ENCODE measurements at places on chromosomes 2 and 18.

- no peak for DNase-seq
Observed at GRCh38 chr2:191580581-191580980, 97.4 kb upstream of the NABP1 start.

- DNase-seq: no peak
Observed at GRCh38 chr2:6791682-6792081, 74.0 kb downstream of the CMPK2 start.

- no peak for DNase-seq
Observed at GRCh38 chr2:217438821-217439220, 564.0 kb downstream of the TNS1 start.

GRCh38 chr2:167340322-167340721 lies 452.0 kb downstream of the XIRP2 start:
- DNase-seq: no peak

GRCh38 chr2:127575941-127576432 lies 40.5 kb downstream of the MYO7B start:
- no peak for DNase-seq

- DNase-seq: no peak
Observed at GRCh38 chr18:8656232-8656631, 47.0 kb downstream of the RAB12 start.

DNA sequence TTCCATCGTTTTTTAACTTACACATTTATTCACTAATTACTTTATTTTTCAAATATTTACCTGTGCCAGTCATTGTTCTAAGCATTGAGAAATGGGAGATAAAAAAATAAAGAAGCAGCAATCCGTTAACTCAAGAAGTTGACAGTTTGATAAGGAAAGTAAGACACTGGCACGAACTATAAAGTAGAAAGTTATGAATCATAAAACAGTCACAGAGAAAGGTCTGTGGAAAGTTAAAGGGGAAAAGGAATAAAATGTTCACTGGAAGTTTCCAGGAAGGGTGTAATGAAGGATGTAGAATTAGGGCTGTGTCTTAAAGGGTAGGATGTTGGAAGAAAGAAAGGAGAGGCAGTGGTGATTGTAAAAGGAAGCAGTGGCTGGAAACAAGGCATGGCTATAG lies 118.9 kb downstream of the RDH14 start:
- no peak for DNase-seq

DNA sequence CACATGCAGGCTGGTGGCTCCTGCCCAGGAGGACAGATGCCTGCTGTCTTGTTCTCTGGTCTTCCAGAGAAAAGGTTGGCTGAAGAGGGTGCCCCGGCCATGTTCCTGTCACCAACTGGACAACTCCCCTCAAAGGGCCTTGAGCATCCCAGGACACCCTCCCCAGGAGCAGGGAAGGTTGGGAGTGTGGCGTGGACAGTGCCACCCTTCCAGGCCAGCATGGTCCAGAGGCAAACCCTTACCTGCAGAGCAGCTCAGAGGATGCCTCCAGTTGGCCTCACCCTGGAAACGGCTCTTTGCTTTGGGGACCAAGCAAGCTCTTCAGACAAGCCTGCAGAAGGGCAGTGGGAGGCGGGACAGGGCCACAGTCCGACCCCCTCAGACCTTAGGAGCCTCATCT lies 4.9 kb upstream of the GPC1 start:
- no peak for DNase-seq

DNA sequence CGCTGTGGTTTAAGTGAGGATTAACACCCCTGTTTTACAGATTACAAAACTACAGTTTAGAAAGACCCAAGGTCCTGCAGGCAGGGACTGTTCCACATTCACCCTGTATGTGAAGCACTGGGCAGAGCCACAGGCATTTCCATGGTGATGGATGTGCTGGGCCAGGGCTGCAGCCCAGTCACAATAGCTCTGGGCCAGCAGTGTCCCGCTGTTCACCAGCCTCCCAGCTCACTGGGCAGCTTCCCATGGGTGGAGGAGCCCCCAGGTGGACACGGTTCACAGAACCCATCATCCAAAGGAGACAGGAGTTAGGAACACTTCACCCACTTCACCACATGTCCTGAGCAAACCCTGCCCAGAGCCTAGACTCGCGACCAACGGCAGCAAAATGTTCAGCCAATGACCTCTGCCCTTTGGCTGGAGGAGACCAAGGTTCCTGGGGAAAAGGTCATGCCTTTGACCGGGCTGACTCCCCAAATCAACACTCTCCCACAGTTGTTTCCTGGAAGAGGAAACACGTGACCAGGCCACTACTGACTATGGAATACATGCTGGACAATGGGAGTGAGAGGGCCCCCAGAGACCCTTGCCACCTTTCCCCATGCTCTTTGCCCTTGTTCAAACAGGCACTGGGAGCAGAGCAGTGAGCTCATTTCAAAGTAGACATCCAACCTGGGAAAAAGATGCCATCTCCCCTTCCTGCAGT lies 28.0 kb upstream of the SLC35F6 start:
- no peak for DNase-seq

DNA sequence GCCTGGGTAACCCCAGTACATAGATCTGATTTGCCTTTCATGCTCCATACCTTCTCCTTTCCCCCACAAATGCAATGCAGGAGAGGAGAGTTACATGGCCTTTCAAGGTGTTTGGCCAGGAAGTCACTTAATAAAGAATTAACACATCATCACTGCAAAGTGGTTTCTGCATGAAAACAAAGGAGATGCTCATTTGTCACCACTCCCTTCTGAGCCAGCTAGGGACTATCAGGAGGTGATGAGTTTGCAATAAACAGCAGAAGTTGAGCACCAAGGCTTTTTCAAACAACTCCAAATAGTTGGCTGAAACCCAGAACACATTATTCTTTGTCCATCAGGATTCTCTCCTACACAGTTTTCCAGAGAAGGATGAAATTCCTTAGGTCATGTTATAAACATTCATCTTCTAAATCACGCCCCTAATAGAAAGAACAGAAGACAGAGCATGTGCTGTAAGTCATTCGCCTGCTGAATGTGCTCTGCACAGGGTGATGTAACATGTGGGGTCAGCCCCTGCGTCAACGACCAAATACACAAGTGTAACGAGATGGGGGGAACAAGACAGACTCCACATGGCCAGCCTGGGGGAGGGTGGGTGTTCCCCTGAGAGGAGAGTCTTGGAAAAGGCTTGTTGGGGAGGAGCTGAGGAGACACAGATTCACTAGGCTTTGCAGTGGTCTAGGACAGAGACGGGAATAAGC lies 87.3 kb upstream of the RMDN2 start:
- DNase-seq: no peak

- no peak for DNase-seq
Observed at GRCh38 chr2:64799592-64800252, 146.0 kb upstream of the SERTAD2 start.

GRCh38 chr18:45328296-45328695 lies 287.0 kb upstream of the SLC14A2 start:
- no peak for DNase-seq

- DNase-seq: no peak
Observed at GRCh38 chr2:64283641-64284361, 139.6 kb upstream of the PELI1 start.

DNA sequence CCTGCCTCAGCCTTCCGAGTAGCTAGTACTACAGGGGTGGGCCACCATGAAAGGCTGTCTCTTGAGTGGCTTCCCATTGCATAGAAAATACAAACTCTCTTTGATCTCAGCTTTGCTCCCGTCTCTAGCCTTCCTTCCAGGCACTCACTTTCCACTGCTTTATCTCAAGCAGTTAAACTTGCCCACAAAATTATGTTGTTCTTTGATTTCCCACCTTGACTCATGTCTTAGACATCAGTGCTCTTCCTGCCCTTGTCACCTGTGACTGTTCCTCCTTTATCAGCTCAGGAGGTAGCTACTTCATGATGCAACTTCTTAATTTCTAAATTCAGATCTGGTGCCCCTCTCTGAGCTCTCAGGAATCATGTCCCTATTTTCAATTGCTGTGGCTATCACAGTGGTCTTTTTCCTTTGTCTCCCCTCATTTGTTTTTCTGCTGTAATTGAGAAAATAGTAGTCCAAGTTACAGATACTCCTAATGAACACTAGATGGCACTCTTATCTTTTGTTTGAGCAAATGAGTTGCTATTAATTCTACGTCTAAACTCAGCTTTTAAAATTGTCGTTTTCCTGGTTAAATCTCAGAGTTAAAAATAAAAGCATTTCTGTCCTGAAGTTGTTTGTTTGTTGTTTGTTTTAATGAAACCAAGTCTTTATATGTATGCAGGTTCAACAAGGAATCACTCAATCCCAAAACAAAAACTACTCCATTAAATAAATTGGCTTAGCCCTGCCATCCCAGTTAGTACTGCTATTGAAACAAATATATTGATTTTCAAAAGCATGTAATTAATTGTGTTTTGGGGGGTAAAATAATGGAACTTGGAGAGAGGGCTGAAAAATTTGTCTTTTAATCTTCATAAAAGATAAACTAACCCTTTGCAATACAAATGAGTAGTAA lies 46.9 kb upstream of the GREB1L start:
- no peak for DNase-seq

GRCh38 chr2:150735894-150736498 lies 248.5 kb upstream of the RND3 start:
- DNase-seq: no peak
